ENCODE measurements at places on chromosomes 12 and 14.

DNA sequence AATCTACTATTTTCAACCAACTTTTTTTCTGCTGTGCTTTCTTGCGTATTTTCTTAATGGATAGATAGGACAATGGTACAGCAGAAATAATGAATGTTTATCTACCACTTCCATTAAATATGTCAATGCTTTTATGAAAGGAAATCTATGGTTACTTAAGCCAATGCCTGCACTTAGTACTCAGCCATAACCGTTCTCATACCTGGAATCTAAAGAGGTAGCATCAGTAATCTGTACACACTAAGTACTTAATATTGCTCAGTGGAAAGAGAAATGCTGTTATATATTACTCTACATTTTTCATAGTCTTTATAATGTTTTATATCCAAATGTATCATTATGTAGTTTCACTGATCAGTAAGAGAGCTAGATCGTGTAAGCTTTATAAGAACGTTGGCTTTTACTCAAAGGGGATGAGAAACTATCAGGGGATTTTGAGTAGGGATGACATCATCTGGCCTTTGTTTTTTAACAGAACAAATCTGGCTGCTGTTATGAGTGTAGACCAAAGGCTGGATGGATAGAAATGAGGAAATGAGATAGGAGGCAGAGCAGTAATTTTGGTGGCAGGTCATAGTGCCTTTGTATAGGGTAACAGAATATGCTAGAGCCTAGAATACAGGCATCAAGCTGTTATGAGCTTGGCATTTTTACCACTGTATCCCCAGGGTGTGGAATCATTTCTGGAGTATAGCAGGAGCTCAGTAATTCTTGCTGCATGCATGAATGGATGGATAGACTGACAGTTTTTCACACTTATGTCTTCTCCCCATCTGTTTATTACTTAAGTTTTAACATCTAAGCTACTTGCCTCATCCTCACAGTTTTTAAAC, 34.0 kb downstream of the ALG10B start:
- DNase-seq = no peak

DNA sequence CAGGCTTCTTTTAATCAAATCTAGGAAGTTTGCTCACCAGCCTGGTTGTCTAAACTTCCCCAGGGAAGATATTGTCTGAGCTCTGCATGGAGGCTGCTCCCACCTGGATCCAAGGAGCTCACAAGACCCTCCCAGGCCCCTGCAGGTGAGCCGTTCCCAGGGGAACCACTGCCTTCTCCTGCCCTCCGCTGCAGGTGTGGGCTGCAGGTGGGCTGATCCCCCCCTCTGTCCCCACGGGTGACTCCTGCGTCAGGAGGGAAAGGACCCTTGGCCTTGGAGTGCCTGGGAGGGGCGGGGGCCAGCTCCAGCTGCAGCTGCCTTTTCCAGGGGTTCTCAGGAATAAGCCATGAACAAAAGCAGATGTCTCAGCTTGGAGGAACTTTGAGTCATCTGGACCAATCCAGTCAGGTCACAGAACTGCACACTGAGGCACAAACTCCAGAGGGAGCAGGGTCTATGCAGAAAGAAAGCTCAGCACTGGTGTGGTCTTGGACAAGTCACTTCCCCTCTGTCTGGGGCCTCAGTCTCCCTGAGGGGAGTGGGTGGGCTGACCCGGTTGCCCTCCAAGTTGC, 246.6 kb upstream of the RTL1 start:
- DNase-seq = no peak

DNA sequence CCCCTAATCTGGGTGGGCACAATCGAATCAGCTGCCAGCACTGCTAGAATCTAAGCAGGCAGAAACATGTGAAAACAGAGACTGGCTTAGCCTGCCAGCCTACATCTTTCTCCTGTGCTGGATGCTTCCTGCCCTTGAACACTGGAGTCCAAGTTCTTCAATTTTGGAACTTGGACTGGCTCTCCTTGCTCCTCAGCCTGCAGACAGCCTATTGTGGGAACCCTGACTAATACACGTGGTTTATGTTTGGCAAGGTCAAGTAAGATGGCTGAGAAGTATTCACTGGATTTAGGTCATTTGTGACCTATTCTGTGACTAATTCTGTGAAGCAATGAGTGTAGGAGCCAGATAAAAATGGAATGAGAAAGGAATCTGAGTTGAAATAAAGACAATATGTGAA, 11.0 kb downstream of the GPR135 start:
- no peak for DNase-seq

DNA sequence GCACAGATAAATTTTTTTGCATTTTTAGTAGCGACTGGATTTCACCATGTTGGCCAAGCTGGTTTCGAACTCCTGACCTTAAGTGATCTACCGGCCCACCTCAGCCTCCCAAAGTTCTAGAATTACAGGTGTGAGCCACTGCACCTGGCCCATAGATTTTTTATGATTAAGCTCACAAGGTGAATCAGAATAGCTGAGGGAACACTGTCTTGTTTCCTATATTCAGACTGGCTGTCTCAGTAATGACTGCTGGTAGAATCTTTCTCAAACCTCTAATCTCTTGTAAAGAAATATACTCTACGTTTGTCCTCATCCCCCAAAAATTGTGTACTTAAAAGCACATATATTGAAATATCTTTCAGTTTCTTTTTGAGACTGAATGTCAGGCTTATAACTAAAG, 362.1 kb downstream of the EGLN3 start:
- no peak for DNase-seq

GRCh38 chr12:27477049-27477448, 30.5 kb downstream of the SMCO2 start:
- DNase-seq = no peak

- no peak for DNase-seq
Observed at GRCh38 chr14:76900682-76901081, 74.5 kb downstream of the LRRC74A start.

Data from stimulated activated naive CD4-positive, alpha-beta T cell treated with Interleukin-2 at 50 U/mL for 16 hours (primary cell).